ENCODE measurements at places on chromosomes 3 and 15.

DNA sequence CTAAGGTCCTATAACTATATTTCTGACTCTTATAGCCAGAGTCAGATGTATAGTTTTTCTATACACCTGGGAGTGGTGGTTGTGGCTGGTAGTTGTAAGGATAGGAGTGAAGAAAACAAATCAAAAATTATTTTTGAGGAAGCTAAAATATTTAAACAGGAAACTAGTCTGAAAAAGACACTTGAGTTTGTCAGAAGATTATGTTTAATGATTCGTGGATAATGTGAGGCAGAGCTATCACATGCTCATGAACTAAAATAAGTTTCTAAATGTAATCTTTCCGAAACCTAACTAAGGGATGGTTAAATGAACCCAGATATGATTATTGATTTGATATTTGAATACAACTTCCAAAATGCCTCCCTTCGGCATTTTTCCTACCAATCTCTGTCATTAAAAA, 30.4 kb downstream of the GABRR3 start:
- DNase-seq = no peak

GRCh38 chr15:64019764-64020163, 26.5 kb downstream of the DAPK2 start:
- DNase-seq = no peak

DNA sequence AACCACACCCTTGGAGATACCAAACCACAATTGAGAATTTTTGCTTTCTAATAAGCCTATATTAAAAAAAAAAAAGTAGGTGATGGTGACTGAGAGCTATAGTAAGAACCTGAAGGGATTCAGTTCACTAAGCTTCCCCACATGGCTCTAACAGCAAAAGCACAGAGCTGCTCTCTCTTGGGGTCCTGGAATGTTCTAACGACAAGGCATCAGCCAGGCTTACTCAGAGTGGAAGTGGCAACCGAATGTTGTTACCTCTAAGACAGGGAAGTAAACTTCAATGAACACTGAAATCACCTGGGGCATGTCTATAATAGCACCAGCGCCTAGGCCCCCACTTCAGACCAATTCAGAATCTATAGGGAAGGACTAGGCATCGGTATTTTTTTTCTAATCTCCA, 397.7 kb downstream of the MAGI1 start:
- DNase-seq = no peak

DNA sequence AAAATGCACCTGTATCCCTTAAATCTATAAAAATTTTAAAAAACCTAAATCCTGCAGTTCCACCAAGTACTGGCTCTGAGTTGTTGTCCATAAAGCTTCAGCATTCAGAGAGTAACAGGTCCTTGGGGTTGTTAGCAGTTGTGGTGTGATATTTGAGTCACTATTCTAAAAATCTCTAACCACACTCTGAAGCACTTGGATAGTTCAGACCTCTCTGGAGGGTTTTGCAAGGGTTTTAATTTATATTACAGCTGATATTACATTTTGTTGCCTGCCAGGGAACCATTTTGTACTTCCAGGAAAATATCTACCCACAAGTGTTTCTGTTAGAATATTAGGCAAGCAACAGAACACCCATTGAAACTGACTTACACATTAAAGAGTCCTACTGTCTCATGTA, 255.6 kb downstream of the TBL1XR1 start:
- DNase-seq = no peak

- no peak for DNase-seq
Measured at GRCh38 chr3:94990952-94991705, 928.3 kb downstream of the NSUN3 start.

DNA sequence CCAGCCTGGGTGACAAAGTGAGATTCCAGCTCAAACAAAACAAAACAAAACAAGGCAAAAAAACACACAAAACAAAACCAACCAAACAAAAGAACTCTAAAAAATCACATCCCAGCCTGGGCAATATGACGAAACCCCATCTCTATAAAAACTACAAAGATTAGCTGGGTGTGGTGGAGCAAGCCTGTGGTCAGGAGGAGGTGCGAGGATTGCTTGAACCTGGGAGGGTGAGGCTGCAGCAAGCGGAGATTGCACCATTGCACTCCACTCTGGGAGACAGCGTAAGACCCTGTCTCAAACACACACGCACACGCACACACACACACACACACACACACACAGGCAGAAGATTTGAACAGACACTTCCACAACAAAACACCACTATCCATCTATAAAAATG, 99.6 kb downstream of the SHQ1 start:
- DNase-seq = no peak

- DNase-seq = no peak
Measured at GRCh38 chr15:89368566-89369223, 34.1 kb upstream of the POLG start.

DNA sequence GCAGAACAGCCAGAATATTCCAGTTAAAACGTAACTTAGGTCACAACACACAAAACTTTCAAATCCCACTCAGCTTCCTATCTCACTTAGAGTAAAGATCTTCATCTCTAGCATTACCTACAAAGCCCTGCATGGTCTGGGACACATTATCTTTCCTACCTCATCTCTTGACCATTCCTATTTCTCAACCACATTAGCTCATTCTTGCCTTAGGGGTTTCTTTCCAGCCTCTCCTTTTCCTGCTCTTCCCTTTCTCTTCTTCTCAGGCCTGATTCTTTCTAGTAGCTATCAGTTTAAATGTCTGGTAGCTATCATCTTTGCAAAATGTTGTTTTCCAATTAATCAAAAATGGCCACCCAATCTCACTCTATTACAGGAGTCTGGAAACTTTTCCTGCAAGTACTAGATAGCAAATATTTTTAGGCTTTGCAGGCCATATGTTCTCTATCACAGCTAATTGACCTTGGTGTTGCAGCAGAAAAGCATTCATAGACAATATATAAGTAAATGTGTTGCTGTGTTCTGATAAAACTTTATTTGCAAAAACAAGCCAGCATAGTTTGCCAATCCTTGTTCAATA, 15.1 kb upstream of the CBLB start:
- DNase-seq = no peak

- peak; percentile 31 for DNase-seq
Measured at GRCh38 chr15:62067448-62068044, 769 bp downstream of the C2CD4A start.

GRCh38 chr3:46946416-46946815, 30.1 kb downstream of the CCDC12 start:
- DNase-seq = no peak

- no peak for DNase-seq
Measured at GRCh38 chr15:70715840-70716485, 47.4 kb downstream of the UACA start.

DNA sequence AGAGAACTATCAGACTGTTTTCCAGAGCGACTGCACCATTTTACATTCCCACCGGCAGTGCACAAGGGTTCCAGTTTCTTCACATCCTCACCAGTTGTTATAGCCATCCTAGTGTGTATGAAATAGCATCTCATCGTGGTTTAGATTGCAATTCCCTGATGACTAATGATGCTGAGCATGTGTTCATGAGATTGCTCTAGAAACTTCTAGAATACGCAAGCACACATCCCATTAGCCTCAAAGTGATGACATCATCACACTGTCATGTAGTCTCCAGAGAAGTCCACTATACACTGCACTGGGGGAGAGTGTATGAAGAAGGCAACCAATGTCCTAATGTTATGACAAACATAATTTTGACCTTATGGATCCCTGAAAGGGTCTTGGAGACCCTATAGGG, 30.1 kb downstream of the FBLN2 start:
- DNase-seq = peak; percentile 72

GRCh38 chr3:33989229-33989628, 190.8 kb downstream of the PDCD6IP start:
- no peak for DNase-seq

GRCh38 chr3:138768946-138769345, 65.8 kb downstream of the PIK3CB start:
- no peak for DNase-seq

- DNase-seq = peak; percentile 40
Measured at GRCh38 chr15:48794697-48795134, 16.2 kb downstream of the CEP152 start.

- peak; percentile 36 for DNase-seq
Measured at GRCh38 chr3:156865732-156866131, 39.6 kb downstream of the LEKR1 start.

- no peak for DNase-seq
Measured at GRCh38 chr3:123139522-123139921, 62.2 kb upstream of the SEC22A start.

- no peak for DNase-seq
Measured at GRCh38 chr3:123919353-123919752, 35.2 kb upstream of the MYLK start.

DNA sequence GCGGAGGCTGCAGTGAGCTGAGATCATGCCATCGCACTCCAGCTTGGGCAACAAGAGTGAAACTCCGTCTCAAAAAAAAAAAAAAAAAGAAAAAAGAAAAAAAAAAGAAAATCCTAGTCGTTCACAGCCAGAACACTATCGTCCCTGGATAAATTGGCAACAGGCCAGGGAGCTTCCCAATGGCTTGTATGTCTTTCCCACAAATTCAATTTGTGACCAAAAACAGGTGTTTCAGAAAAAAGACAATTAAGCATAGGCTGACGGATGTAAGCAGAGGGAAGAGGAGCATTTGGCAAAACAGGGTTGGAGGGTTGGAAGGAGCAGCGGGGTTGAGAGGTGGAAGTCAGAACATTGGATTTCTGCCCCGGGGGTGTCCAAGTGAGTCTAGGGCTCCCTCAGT, 8.5 kb downstream of the EPB42 start:
- no peak for DNase-seq

- DNase-seq = no peak
Measured at GRCh38 chr3:13557417-13557816, 8.5 kb downstream of the FBLN2 start.

DNA sequence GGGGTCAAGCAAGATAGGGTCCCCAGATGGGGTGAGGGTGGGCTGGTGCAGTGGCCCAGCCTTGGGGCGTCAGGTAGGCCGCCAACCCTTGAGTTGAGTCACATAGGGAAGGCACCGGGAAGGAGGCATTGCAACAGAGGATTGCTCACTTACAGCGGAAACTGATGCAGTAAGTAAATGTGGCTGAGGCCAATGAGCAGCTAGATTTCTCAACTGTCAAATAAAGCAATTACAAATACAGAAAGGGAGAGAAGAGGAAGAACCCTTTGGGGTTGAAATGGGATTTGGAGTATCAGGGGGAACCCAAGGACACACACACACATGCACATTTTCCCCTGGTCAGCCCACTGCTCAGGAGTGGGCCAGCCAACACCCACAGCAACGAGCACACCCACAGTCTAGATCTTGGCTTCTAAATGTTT, 44.0 kb downstream of the CHSY1 start:
- peak; percentile 81 for DNase-seq

GRCh38 chr3:190532731-190533203, 18.9 kb downstream of the IL1RAP start:
- no peak for DNase-seq

DNA sequence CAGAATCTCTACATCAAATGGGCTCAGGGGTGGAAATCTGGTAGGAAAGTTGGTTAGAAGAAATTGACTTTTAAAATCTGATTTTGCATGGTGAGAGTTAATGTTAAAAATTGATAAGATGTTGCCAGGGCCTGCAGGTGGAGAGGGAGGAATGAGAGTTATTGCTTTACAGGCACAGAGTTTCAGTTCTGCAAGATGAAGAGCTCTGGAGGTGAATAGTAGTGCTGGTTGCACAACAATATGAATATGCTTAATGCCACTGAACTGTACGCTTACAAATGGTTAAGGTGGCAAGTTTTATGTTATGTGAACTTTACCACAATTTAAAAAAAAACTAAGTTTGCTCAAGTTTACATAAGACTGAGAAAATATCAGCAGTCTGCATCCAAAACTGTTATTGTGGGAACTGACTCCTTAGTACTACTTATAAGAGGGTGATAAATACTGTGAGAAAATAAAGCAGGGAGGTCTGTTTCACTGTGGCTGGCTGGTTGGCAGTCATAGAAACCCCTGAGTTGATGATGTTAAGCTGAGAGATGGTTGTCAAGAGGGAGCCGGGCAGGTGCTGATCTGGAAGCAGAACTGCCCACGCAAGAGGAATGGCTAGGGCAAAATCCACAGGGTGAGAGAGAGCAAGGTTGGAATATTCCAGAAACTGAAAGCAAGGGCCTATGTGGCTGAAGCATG, 144.9 kb downstream of the EDEM1 start:
- no peak for DNase-seq

DNA sequence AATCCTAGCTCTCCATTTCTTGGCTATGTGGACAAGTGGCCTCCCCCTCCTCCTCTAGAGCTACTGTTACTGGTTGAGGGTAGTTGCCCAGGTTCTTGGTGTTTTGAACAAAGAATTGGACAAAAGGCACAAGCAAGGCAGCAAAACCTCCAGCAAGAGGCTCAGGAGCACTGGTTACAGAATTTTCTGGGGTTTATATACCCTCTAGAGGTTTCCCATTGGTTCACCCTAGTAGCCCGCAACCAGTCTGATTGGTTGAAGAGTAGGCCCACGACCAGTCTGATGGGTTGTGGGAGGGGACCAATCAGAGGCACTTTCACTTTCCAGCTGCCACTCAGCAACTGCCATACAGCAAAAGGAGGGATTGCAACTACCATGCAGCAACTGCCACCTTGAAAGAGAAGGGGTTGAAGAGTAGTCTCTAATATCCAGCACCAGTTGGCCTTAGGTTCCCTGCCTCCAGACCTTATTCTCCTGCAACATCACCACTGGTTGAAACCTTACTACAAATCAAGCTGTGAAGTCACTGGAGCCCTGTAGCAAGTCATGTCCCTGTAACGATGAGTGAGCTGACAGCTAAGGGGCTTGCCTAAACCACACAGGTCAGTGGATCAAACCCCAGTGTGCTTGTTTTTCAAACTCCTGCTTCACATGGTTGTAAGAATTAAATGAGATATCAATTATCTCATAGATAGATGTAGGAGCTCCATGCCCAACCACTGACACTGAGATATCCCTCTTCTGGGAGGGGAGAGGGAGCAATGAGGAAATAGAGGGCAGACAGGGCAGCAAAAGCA, 2.9 kb upstream of the C15orf39 start:
- DNase-seq = peak; percentile 42

DNA sequence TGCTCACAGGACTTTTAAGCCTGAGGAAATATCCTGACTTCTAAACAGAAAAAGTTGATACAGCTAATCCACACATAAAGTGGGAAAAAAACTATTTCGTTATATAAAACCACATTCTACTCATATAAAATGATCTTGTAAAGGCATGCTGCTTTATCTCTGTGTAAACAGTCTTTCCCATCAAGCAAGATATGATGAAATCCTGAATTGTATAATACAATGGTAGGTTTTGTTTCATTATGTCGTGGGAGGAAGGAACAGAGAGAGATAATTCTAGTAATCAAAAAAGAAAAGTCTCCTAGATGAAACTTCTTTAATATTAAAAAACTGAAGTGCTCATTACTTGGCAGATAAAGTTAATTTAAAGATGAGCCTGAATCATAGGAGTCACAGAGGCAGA, 92.6 kb upstream of the SNTN start:
- DNase-seq = peak; percentile 34

- DNase-seq = no peak
Measured at GRCh38 chr15:65883571-65883970, 14.3 kb downstream of the RAB11A start.

DNA sequence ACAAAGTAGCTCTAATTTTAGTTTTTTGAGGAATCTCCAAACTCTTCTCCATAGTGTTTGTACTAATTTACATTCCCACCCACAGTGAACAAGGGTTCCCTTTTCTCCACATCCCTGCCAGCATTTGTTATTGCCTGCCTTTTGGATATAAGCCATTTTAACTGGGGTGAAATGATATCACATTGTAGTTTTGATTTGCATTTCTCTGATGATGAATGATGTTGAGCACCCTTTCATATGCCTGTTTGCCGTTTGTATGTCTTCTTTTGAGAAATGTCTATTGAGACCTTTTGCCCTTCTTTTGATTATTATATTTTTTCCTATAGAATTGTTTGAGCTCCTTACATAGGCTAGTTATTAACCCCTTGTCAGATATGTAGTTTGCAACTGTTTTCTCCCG, 239.9 kb upstream of the TPM1 start:
- no peak for DNase-seq
